ENCODE measurements at places on chromosomes 4 and X.

GRCh38 chr4:110667670-110668069 lies 44.8 kb upstream of the PITX2 start:
- no peak for DNase-seq

DNA sequence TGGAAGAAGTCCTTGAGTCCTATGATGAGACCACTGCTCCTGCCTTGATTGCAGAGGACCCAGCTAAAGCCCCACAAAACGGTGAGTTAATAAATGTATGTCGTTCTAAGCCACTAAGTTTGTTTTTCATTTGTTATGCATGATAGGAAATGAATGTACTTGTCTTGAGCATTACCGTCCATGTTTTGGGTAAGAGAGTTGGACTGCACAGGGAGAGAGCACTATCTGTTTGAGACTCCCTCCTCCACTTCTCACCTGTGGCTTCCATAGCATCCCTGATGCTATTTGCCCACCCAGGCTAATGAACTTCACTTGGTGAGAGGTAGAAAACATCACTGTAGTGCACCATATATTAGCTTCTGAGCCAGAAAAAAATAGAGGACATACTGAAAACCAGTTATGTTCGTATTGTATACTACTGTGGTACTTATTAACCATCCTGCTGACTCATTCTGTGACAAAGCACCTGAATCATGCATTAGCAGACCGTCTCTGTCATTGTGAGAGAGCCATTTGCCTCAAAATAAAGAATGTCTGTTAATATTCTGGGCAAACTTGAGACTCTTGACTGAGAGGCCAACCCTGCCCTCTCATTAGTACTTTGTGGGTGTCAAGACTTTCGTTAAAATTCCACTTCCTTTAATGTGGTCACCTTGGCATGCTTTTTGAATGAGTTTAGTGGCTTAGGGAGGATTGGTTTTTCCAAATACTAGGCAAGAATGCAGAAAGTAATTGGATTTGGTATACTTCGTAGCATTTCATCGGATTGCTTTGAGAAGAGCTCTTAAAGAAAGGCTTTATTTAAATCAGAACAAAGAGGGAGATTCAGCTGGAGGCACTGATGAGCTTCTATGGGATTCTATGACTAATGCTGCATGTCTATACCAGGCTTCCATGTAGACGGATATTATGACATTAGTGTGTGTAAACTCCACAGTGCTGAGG lies 99.3 kb upstream of the GRPR start:
- no peak for DNase-seq

- no peak for DNase-seq
Observed at GRCh38 chr4:138030375-138030774, 211.8 kb downstream of the SLC7A11 start.

- DNase-seq = no peak
Observed at GRCh38 chrX:153342762-153343558, 9.0 kb downstream of the ZNF275 start.

DNA sequence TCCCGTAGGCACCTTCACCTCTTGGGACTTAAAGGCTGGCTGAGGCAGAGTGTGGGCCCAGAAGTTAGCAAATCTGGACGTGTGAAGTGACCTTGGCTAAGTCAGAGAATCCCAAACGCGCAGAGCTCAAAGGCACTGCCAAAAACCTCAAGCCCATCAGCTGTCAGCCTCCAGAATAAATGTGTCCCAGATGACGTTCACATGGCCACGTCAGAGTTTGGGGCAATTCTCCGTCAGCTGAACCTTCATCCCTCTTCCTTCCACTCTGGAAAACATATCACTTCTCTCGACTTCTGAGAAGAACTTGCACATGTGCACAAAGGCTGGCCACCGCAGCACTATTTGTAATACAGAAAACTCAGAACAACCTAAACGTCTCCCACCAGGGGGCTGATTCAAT lies 35.7 kb upstream of the APLN start:
- no peak for DNase-seq

- DNase-seq = no peak
Observed at GRCh38 chrX:109720947-109721346, 12.1 kb downstream of the ACSL4 start.

DNA sequence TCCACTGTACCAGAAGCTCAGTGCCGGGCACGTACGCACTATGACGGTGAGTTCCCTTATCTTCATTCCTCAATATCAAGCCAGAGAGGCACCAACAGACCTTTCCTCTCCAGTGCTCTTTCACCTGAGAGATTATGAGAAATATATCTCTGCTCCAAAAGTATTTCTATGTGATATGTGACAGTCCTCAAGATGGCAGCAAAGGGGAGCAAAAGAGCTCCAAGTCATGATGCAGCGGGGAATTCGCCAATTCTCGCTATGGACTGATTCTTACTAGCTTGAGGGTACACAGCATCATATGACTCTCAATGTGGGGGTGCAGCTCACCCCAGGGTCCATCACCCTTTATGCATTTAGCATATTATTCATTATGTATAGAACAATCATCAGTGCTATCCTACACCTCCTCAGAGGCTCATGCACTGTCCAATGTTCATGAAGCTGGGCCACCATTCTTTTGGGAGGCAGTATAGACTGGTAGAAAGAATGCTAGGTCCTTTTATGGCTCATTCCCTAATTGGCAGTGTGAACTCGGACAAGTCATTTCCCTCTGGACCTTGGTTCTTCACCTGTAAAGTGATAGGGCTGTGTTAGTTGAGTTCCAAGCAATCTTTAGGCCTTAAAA lies 12.8 kb upstream of the IQSEC2 start:
- no peak for DNase-seq

- DNase-seq = no peak
Observed at GRCh38 chr4:128847082-128847724, 37.7 kb downstream of the JADE1 start.

- DNase-seq = no peak
Observed at GRCh38 chr4:180619440-180619839, 1623.8 kb upstream of the TENM3 start.

DNA sequence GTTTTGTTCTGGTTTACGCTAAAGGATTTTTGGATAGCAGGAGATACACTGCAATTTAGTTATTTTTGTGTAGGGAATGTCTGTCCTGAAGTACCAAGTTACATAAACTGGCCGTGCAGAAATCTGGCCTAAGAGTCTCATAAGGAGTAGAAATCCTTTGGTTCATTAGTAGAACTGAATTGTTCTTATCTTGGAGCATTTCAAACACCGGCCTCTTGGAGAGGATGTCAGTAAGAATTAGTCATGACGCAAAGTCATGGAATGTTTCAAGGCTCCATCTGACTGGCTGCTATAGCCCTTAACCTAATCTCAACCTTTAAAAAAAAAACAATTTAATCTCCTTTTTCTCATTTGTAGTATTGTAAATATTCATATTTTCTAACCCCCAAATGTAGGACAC lies 15.2 kb downstream of the PDLIM3 start:
- DNase-seq = no peak

- no peak for DNase-seq
Observed at GRCh38 chrX:10109695-10110094, 47.1 kb upstream of the CLCN4 start.

- no peak for DNase-seq
Observed at GRCh38 chr4:30258949-30259348, 461.2 kb upstream of the PCDH7 start.

GRCh38 chrX:41722816-41723618 lies 964 bp upstream of the GPR82 start:
- no peak for DNase-seq

DNA sequence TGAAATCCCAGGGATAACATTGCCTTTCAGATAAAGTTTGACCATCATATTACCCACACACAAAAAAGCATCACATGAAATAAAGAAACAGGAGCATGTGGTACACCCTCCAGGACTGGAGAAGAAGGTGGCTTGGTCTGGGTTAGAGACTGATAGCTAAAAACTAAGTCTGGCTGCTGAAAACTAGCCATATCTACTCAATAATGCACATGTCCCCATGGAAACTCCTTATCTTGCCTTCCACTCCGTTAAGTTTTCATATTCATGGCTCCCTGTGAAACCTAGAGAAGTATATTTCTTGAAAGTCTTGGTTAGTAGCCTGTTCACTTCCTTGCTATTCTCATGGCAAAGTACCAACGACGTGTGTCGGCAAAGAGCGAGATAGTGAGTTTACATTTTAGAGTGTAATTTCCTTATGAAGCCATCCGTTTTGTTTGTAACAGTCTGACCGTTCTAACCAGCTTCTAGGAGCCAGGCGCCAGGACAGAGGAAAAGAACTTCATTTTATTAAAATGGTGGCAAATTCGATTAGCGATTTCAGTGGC lies 6.7 kb upstream of the DCTD start:
- DNase-seq = no peak

DNA sequence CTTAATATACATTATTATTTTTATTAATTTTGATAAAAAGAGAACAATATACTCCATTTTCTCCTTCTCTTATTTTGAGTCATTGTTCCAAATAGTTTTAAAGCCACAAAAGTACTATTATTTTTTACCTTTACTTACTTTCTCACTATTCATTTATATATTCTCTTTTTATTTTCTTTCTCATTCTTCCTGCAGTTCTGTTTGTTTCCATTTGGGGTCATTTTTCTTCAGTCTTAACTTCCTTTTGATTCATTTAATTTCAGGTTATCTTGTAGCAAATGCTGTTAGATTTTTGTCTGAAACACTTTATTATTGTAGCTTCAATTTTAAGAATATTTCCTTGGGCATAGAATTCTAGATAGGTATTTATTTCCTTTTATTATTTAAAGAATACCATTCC lies 438.6 kb upstream of the EPHA5 start:
- DNase-seq = no peak

DNA sequence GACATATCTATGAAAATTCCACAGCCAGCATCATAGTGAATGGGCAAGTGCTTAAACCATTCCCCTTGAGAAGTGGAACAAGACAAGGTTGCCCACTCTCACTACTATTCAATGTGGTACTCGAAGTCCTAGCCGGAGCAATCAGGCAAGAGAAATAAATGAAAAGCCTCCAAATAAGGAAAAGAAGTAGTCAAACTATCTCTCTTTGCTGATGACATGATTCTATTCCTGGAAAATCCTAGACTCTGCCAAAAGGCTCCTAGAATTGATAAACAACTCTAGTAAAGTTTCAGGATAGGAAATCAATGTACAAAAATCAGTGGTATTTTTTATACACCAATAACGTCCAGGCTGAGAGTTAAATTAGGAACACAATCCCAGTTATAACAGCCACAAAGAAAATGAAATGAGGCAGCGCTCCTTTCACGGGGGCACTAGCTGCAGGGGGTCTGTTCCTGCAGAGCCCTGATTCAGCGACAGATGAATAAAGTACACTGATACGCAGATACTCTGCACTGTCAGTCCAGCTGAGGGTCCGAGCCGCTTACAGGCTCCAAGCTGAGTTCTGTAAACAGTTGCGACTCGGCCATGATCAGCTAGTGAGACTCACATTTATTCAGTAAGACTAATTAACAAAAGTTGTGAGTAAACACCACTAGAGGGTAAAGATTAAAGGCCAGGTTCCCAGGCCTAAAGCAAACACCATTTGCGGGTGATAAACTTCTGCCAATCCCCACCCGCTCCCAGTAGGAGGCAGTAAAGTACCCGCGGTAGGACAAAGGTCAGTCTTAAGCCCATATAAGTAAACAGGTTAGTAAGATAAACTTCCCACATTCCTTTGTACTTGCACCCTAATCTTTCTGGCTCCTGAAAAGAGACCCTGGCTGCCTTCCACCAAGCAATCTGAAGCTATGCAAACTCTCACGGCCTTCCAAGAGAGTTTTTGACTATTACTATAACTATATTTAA lies 290.6 kb upstream of the GRID2 start:
- no peak for DNase-seq

GRCh38 chr4:168917138-168917779 lies 92.8 kb downstream of the CBR4 start:
- DNase-seq = no peak

- DNase-seq = no peak
Observed at GRCh38 chrX:124507246-124507645, 160.9 kb downstream of the SH2D1A start.

DNA sequence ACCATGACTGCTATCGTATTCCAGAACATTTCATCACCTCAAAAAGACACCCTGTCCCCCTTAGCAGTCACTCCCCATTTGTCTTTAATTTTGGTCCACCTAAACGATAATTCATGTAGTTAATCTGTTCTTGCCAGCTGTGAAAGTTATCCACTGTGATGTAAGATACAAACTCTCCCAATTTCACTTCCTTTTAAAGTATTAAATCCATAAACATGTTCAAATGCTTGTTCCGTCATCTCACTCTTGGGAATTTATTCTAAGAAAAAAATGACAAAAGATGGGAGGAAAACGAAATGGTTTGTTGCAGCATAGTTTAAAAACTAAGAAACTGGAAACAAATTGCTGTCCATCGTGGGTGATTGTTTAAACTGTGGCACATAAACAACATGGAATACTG lies 53.7 kb upstream of the IRF2 start:
- no peak for DNase-seq

GRCh38 chr4:17085416-17085815 lies 187.0 kb upstream of the LDB2 start:
- no peak for DNase-seq

- no peak for DNase-seq
Observed at GRCh38 chr4:82241534-82241933, 132.3 kb downstream of the HNRNPD start.

DNA sequence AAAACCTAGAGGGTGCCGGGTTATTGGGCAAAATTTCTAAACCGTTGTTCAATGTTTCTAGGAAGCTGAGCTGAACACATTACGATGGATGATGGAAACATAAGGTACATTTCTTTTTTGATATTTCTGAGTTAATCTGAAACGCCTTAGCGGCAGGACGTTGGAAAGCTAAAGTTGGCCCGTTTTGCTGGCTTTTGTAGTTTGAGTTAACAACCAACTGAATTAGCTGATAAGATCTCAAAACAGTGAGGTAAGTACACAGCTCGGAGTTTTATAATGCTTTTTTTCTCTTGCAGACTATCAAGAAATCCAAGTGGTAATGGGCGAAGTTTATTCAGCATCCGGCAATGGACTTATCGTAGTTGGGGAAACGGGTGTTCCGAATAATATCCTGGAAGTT lies 73.5 kb downstream of the PRSS12 start:
- DNase-seq = no peak

- DNase-seq = no peak
Observed at GRCh38 chrX:39443240-39443639, 642.0 kb downstream of the MID1IP1 start.

DNA sequence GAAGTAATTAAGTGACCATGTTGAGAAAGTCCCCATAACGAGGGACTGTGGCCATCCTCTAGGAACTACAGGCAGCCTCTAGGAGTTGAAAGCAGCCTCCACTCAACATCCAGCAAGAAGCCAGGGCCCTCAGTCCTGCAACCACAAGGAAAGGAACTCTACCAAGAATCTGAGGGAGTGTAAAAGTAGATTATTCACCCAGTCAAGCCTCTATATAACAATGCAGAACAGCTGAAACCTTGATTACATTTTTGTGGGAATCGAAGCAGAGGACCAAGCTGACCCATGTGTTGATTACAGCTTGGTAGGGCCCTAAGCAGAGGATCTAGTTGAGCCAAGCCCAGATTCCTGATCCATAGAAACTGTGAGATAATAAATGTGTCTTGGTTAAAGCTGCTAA lies 17.1 kb downstream of the RPS6KA6 start:
- DNase-seq = no peak
